ENCODE measurements at places on chromosomes 1 and 21.

DNA sequence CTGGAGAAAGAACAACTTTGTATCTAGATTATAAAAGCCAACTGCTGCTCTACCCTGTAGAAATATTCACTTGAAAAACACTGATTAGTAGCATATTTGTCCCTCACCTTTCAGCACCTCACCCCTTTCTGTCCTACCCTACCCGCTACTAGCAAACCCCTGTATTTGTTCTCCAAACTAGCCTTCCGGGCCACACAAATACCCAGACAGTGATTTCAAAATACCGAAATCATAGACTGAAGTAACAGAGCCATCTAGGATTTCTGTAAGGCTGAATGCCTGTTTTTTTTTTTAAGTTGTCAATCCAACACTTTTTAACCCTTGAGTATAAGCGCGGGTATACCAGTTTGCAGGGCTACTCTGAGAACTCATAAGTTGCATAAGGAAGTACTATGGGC, 398 bp upstream of the DPT start:
- DNase-seq, result no peak

- DNase-seq, result no peak
Measured at GRCh38 chr1:81069856-81070255, 730.9 kb upstream of the ADGRL2 start.

DNA sequence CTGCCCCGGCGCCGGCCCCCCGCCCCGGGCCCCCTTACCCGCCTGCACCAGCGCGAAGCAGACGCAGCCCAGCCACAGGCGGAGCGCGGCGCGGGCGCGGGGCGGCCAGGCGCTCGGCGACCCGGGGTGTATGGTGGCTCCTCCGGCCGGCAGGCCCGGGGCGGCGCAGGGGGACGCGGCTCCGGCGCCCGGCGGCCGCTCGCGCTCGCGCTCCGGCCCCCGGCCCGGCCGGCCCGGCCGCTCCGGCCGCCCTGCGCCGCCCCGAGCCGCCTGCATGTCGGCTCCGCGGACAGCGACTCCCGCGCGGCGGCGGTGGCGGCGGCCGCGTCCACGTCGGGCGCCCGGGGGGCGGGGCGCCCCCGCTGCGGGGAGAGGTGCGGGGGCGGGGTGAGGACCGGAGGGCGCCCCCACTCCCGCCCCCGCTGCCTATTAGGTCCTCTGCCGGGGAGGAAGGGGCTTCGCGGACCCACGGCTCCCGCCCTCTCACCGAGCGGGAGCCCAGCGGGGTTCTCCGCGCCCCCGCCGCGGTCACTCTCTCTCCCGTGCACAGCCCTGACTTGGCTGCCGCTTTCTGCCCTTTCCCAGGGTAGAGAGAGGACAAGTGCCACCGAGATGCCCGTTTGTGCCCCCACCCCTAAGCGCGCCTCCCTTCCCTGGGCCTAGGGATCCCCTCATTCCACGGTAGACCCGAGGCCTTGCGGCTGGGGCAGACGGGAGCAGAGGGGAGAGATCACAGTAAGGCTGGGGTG, at the start of gene FNDC5:
TSS of gene FNDC5 (minus strand) at position 298 of the 749 bp plus-strand sequence.
- no peak for DNase-seq

DNA sequence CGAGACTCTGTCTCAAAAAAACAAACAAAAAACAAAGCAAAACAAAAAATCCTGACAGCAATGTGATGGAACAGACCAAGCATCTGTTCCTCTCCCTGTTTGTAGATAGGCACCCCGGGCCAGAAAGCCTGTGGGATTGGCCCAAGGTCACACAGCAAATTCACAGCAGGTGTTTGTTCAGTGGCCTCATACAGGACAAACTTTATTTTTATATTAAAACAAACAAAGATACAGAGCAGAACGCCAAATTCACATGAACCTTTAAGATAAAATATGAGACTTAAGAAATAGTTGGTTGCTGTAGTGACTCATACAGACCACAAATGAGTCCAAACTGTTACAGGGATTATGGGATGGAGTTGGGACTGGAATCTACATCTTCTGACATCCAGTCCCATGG, 2.3 kb upstream of the CELA2A start:
- DNase-seq, result peak; percentile 41

GRCh38 chr1:81834268-81834667, 33.5 kb downstream of the ADGRL2 start:
- DNase-seq, result no peak

DNA sequence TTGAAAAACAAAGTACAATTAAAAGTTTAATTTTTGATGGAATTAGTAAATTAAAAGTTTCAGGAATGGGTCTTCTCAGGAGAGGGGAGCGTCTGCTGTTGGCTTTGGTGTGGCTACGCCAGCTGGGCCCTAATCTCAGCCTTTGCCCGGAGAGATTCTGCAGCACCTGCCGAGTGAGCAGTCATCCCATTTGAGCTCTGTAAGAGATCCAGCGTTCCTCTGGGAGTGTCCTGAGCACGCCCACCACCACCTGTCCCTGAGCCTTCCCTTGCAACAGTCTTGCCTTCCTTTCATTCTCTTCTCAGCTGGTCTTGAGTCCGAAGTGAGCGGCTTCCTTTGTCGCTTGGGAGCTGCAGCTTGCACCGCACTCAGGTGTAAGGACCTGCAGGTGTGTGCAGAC, 263.1 kb downstream of the CAMTA1 start:
- no peak for DNase-seq

GRCh38 chr1:116574581-116575291, 3.9 kb upstream of the CD58 start:
- peak; percentile 65 for DNase-seq

DNA sequence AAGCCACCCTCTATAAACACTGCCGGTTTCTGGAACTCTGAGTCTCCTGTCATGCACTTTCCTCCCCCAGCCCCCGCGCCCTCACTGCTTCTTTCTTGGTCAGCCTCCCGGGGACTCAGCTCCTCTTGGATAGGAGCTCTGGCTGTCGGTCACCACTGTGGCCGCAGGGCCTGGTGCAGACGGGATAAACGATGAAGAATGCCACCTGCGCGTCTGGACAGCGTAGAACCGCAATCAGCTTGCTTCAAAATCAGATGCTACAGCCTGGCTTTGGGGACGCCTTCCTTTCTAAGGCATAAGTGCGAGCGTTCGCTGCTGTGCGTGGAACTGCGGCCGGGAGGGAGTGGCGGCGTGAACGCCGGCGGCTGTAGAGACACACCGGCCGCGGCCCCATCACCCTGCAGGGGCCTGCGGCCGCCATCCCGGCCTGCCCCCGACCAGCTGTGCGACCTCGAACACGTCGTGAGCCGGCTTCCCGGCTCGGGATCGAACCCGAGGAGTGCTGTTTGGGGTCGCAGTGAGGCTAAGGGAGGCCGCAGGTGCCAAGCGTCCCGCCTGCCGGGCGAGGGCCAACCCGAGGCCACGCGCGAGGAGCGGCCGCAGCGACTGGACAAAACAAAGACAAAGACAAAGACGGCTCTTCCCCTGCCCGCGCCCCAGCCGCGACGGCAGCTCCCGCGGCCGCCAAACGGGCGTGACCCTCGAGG, 688 bp downstream of the PTTG1IP start:
- peak; percentile 24 for DNase-seq

GRCh38 chr1:10898921-10899320, 102.5 kb upstream of the CASZ1 start:
- DNase-seq, result no peak

GRCh38 chr1:170049176-170049800, 25.2 kb downstream of the KIFAP3 start:
- DNase-seq, result no peak

DNA sequence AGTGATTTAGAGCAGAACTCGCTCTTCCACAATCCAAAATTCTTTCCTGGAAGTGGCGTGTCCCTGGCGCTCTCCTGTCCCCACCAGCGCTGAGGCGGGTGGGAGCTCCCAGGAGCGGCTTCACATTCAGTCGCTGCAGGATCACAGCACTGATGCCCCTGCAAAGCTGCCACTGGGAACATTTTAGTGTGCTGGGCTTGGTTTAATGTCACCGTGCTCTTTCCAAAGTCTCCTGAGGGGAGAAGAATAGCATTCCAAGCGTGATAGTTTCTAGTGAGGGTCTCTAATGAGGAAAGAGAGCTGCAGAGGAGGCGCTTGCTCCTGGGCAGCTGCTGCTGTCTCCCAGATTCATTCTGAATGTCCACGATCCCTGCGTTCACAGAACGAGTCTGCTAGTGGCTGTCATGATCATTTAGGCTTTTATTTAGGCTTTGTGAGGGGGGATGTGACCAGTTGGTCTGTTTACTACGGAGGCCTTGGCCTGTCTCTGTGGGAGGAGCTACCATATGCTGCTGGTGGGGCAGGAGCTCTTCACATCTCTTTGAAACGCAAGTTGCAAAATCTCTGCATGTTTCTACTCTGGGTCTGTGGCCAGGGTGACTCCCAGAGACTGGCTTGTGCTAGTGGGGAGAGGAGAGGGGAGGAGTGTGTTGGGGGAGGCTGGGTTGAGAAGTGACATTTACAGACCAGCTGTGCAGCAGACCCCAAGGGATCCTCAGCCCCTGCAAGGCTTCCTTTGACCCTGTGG, 23.4 kb downstream of the OLFML3 start:
- DNase-seq, result no peak

GRCh38 chr21:40422896-40423635, 423.9 kb downstream of the DSCAM start:
- no peak for DNase-seq

- DNase-seq, result peak; percentile 91
Measured at GRCh38 chr1:209823143-209824041, 4.4 kb upstream of the UTP25 start.

- DNase-seq, result no peak
Measured at GRCh38 chr1:239555350-239555749, 169.0 kb downstream of the CHRM3 start.

DNA sequence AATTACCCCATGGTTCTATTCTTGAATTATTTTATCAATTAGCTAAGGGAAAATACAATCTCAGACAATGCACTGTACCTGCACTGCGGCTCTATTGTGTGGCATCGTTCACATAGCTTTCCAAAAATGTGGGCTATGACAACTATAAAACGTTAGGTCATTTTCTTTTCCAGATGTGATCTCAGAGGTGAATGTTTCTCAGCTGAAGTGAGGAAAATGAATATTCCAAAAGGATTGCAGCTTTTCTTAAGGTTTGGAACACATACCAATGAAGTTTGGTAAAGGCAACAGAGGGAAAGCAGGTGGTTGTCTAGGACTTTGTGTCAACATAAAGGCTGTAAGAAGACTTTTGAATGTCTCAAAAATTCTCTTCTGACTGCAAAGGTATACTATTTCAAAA, 105.5 kb downstream of the NRIP1 start:
- DNase-seq, result no peak

GRCh38 chr1:84959294-84959693, 37.6 kb downstream of the MCOLN2 start:
- no peak for DNase-seq

DNA sequence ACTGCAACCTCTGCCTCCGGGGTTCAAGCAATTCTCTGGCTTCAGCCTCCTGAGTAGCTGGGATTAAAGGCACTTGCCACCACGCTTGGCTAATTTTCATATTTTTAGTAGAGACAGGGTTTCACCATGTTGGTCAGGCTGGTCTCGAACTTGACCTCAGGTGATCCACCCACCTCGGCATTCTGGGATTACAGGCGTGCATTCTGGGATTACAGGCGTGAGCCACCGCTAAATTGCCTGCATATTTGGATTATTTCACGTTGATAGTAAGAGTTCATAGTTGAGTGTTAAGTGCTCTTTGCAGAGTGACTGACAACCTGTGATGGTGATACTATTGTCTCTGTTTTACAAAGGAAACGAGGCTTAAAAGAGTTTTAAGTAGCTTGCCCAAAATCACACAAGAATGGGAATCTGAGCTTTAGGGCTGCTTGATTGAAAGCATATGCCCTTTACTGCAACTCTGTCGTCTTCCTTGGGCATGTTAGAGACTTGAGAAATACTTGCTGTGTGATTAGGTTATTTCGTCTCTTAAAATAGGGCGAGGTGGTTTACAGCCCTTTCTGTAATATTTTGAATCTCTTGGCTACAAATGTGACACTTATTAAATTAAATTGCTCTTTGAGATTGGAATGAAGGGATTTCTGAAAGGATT, 12.4 kb downstream of the CDC42 start:
- no peak for DNase-seq

DNA sequence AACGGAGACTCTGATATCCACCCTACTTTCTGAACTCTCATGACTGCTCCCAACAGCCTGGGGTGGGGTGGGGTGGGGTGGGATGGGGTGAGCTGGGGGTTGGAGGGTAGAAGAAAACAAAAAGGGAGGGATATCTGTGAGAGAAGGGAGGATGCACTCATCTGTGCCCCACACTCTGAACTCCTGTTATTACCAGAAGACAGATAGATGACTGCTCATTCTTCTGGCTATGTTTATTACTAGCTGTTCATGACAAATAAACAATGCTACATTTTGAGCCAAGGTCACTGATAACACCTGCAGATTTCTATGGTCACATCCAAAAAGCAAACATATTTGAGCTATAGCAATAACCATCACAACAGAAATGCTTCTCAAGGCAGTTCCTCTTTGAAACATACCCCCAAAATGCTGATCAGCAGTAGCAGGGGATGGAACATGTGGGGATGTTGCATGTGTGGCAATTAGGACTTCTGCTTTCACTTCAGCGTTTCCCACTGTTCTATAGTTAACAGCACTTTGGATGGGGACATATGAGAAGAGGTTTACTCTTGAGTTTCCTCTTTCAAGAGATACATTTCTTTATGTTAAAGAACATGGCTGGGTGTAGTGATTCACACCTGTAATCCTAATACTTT, 43.3 kb downstream of the GPR3 start:
- no peak for DNase-seq

DNA sequence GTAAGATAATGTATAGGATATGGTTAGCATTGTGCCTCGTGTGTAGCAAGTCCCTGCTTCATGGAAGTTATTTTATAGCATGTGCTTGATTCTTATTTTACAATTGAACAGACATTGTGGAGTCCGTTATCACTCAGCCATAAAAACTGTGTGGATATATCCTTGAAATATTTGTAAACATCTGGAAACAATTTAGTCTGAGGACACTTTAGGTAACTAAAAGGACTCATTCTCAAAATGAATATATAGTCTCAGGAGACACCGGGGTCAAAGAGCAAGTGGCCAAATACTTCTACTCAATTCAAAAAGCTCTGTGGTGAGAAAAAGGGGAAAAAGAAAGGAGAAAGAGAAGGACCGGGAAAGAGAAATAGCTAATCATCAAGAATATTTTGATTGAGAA, 23.7 kb downstream of the PRRX1 start:
- DNase-seq, result no peak

GRCh38 chr1:70571191-70571590, 160.1 kb downstream of the CTH start:
- no peak for DNase-seq

- no peak for DNase-seq
Measured at GRCh38 chr21:36518883-36519492, 39.1 kb upstream of the CLDN14 start.

GRCh38 chr1:183636334-183636682, 725 bp upstream of the ARPC5 start:
- DNase-seq, result no peak

- DNase-seq, result no peak
Measured at GRCh38 chr21:42782723-42783242, 96.6 kb downstream of the WDR4 start.

DNA sequence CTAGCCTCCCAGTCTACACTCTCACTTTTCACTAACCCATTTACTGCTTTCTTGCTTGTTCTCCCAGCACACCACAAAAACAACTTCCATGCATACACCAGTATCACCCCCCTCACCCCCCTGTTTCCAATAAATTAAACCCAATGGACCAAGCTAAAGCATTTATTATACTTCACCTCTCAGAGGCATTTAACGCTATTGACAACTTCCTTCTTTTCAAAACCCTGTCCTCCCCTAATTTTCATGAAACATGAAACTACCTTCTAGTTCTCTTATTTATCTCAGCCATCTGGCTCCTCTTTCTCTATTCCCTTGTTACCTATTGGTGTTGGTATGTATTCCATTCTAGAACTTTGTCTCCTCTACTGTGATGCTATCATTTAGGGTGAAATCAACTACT, 32.3 kb downstream of the PTPRC start:
- DNase-seq, result no peak
